ENCODE measurements at places on chromosomes 5 and 9.

DNA sequence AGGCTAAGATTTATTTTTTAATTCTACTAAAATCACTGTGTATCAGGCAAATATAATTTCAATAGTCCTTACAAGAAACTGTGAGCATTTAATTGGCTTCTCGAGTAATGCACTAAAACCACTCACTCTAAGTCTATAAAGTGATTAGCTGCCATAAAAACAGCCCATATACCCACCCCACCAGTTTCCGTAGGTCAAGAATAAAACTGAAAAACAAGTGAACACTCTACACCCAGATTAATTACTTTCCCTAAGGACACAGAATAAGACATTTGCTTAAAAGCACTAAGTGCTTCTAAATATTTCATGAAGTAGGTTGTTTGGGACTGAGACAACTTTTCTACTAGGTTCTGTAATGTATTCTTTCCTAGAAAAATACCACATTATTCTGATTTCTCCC lies 194.2 kb downstream of the AGTPBP1 start:
- DNase-seq, result no peak

DNA sequence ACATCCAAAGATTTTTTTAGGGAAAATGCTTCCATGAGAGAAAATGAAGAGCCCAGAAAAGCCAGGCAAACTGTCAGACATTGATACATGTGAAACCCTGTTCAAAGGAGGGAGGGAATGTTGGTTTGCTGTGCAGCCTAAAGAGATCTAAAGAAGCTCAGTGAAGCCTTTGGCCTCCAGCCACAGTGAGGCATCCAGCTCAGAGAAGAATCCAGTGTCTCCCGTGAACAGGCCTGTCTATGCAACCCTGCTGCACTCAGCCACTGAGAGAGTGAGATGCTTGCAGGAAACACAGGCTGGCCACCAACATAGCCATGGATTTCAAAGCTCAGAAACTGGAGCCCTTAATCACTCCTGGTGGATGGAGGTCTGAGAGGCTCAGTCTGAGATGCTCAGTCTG lies 171.4 kb upstream of the PLCXD3 start:
- no peak for DNase-seq

DNA sequence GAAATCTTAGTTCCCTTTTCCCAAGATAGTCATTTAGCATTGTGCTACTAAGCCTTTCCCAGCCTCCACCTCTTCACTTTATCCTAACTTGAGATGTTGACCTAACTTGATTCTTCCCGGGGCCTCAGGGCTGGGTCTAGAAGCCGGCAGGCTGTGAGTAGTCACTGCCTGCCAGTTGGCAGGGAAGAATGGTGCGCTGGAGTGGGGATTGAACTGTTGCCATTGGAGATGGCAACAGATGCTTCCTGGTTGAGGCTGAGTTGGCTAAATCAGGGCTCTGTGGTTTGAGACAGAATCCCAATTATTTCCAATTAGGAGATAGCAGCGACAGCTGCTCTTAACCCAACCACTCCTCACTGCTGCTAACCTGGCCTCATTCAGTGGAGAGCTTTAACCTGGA lies 343.1 kb downstream of the BRINP1 start:
- no peak for DNase-seq

DNA sequence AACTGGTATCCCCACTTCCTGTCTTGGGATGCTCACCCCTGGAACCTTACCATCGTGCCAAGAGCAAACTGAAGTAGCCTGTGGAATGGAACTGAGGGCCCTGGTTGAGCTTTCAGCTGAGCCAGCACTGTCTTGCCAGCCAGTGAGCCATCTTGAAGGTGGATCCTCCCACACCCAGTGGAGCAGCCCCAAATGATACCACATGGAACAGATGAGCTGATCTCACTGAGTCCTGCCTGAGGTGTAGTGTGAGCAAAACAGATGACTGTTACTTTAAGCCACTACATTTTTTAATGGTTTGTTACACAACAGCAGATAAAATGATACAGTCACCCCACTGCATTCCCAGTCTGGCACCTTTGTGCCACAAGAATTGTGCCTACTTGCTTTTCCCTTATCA lies 2.2 kb upstream of the PCYOX1L start:
- no peak for DNase-seq

DNA sequence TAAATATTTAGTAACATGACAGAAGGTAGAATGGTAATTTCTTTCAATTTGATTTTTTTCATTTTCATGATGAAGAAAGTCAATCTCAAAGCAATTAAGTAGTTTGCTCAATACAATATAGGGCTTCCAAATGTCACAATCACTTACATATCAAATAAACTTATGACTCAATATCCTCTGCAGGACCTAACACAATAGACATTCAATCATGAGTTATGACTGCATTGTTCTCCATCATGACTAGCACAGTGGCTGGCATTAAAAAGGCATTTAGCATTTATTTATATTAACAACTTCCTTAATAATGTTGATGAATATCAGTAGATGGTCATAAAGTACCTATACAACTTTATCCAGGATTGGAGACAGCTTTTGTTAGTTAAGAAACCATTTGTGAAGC lies 1499.6 kb downstream of the EFNA5 start:
- DNase-seq, result no peak

GRCh38 chr5:130762031-130762430 lies 403.0 kb downstream of the HINT1 start:
- no peak for DNase-seq

DNA sequence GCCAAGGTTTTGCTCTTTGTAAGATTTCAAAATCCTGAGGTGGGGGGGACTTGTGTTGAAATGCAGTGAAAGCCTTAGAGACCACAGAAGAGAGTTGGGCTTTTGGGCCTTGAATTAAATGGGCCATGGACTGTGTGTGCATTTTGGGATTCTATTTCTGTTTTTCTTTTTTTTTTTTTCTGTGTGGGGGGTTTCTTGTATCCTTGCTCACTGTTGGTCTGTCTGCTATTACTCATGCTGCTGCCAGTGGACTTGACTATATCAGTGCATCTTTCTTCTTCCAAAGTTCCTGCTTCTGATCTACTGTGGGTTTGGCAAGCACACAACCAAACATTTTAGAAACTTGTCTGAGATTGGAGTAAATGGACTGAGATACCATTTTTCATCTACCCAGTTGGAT lies 344.9 kb downstream of the ARL15 start:
- no peak for DNase-seq

GRCh38 chr5:172533058-172533398 lies 78.7 kb upstream of the SH3PXD2B start:
- DNase-seq, result no peak

DNA sequence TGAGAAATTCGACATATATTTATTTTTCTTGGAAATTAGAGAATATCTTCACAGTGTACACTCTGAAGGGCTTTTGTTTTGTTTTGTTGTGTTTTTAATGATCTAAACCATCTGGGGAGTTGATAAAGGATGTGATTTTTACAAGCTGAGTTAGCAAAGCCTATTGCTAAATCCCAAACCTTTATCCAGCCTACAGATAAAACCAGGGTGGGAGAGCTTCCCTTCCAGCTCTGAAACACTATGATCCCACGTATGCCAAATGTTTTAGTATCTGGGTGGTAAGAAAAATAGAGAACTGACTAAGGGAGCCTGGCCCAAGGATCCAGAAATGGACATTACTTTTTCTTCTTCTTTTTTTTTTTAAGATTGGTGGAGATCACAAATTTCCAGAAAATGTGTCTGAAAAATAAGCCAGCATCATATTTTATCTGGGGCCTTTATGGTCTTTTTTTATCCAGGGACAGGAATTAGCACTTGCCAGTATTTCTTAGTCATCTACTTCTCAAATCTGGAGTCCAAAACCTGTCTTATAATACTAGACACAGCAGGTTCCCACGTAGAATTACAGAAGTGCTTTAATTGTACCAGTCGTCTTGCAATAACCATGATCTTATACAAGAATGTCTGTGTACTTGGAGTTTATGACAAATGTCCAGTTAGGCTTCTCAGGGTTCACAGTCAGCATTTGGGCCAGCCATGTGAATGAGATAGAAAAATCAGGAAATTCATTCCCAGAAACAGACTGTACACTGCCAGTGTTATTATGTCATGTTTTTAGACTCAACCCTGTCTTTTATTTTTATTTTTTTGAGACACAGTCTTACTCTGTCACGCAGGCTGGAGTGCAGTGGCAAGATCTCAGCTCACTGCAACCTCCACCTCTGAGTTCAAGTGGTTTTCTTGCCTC lies 290.8 kb upstream of the MPDZ start:
- DNase-seq, result no peak

- DNase-seq, result peak; percentile 80
Observed at GRCh38 chr5:132466433-132467286, 23.9 kb downstream of the IRF1 start.

GRCh38 chr9:99011161-99011709 lies 67.5 kb downstream of the COL15A1 start:
- DNase-seq, result no peak

DNA sequence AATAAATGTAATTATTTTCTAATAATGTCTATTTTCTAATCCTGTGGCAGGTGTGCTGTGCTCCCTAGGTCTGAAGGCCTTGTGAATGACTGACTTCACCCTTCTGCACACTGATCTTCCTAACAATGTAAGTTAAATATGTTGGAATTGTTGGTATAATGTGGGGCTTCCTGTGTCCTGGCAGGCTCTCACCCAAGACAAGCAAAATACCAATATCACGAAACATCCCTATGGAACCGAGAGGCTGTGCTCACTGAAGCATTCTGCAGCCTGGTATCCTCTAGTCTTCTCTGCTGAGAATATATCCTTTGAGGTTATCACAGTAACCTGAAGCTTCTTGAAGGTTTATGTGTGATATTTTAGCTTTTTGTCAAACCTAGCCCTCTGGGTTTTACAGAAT lies 159.4 kb downstream of the GABRB2 start:
- DNase-seq, result no peak

GRCh38 chr5:109034306-109034705 lies 286.6 kb downstream of the FER start:
- DNase-seq, result no peak

GRCh38 chr9:132299221-132299620 lies 55.6 kb downstream of the SETX start:
- DNase-seq, result no peak

DNA sequence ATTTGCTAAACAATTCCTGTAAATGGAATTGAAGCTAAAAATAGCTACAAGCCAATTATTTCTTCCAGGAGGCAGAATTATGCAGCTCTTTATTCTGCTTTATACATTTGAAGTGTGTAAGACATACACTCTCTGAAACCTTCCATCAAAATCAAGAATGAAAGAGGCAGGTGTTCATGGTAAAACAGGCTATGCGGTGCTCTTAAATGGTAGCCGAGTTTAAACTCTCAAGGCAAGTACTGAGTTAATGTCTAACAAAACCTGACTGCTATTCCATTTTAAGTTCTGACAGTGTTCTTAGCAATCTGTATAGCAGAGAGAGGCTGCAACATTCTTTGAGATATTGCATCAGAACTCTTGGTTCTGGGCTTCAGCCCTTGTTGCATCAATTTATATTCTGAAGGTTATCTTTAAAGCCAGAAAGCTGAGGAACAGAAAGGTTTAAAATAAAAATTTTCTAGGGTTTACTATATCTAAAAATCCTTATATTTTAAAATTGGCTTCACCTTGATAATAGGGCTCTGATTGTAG lies 248.3 kb upstream of the CCNG1 start:
- DNase-seq, result no peak

- DNase-seq, result peak; percentile 37
Observed at GRCh38 chr5:159786901-159787691, 129.2 kb upstream of the ADRA1B start.

DNA sequence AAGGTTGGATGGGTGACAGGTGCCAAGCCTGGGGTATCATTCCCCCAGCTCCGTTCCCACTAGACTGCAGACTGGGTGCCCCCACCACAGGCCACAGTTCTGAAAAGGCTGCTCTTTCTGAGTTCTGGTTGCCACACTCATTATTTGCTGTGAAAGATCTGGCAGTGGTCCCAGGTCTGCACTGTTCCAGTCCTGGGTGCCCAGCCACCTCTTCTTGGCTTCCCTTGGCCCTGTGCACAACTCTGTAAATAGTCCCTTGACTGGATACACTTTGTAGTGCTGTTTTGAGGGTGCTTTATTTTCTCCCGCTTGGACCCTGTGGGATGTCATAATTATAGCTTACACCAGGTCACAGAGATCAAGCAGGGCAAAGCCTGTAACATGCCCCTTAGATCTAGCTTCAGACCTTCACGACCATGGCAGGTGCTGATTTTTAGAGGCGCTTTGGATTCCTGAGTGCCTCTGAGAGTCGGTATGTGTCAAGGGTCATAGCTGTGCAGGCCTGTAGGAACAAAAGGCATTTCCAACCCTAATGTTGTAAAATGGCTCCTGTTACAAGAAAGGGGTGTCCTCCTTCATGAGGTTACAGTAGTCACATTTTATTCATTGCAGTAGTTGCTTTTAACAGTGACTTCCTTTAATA lies 344.9 kb downstream of the ICE1 start:
- DNase-seq, result no peak

DNA sequence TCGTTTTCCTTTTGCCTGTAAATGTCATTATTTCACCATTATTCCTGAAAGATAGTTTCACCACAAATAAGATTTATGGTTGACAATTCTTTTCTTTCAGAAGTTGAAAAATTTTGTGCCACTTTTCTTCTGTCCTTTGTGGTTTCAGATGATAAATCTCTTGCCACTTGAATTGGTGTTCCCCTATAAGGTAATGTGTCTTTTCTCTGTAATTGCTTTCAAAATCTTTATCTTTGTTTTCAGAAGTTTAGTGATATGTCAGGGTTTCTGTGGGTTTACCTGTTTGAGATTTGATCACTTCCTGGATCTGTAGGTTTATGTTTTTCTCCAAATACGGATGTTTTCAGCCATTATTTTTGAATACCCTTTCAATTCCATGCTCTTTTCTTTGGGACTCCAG lies 14.6 kb downstream of the RASA1 start:
- DNase-seq, result no peak

DNA sequence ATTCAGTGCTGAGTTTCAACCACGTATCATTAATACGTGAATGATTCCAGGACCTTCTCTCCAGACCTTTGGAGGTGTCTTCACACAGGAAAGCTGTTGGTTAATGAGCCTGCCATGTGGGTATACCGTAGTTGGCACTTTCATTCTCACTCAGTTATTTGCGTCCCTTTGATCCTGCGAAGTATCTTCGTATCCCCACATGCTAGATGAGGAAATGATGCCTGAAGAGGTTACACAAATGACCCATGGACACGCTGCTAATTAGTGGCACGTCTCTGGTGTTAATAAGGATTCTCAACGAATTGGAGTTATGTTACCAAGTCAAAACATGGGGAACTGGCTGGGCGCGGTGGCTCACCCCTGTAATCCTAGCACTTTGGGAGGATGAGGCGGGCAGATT lies 65.7 kb upstream of the GNE start:
- DNase-seq, result no peak

- no peak for DNase-seq
Observed at GRCh38 chr5:96968614-96969013, 32.7 kb downstream of the LNPEP start.

DNA sequence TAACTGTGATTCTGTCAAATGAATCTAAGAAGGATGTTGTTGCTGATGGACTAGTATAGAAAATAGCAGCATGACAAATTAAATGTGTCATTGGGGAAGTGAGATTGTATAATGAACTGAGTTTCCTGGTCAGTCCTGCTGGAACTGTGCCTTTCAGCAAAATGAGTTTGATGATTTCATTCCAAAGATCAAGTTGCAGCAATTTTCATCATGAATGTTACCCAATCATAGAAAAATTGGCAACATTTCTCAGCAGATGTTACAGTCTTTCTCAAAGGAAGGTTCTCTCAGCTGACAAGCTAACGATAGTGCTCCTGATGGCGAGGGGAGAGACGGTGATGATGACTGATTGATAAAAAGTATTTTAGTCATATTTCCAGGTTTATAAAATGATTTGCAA lies 10.7 kb downstream of the PCDHAC2 start:
- no peak for DNase-seq

GRCh38 chr5:41770799-41771198 lies 99.4 kb downstream of the OXCT1 start:
- no peak for DNase-seq
